ENCODE measurements at places on chromosomes 4 and X.

DNA sequence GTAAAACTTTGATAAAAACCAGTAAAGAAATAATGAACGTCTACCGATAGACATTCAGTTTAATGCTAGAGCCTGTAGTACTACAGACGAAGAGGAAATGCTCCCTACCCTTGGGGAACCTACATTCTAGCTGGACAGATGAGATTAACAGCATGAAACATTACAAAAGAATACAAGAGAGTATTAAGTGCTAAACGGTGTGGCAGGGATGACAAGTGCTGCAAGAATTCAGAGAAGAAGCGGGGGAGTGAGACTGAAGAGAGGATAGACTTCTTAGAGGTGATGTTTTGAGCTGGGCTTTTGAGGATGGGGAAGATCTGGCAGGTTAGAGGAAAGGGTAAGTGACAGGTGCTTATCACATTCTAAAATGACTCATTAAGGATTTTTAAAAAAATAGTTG lies 52.6 kb upstream of the ESX1 start:
- DNase-seq: no peak

- DNase-seq: no peak
Observed at GRCh38 chr4:98092833-98093439, 50.3 kb downstream of the STPG2 start.

GRCh38 chr4:83639849-83640493 lies 104.1 kb downstream of the GPAT3 start:
- no peak for DNase-seq

DNA sequence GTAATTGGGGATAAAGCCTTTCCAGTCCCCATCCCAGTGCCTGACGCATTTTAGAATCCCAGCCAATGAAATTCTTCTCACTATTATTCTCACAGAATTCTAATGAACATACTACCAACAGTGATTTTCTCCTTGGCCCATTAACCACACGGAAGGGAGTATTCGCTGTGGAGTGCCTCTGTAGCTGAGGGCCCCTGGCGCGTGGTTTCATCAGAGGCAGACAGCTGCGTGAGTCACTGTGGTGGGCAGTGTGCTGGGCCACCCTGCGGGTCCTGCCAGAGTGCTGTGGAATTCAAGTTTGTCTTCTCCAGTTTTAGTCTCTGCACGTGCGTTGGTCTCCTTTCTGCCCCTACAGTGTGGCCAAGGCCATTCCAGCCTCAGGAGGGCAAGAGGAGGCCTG lies 335.4 kb upstream of the FAT1 start:
- DNase-seq: no peak

GRCh38 chr4:183118585-183118984 lies 19.5 kb downstream of the WWC2 start:
- no peak for DNase-seq

GRCh38 chr4:26806331-26806730 lies 54.3 kb upstream of the STIM2 start:
- DNase-seq: no peak

DNA sequence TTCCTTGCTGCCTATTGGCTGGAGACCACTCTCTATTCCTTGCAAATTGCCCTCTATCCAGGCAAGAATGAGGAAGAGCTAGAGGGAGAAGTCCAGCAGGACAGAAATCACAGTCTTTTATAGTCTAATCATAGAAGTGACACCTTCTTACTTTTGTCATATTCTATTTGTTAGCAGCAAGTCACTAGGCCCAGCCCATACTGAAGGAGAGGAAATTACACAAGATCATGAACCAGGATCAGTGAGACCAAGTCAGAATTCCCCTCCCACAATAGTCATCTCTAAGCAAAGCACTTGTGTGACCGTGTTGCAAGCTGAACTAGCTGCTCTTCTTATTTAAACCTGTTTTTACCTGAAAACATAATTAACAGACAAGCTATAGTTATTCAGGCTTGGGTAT lies 317.7 kb downstream of the INPP4B start:
- DNase-seq: no peak

- DNase-seq: no peak
Observed at GRCh38 chr4:6582889-6583490, 8.0 kb downstream of the MAN2B2 start.
